ENCODE measurements at places on chromosomes 2 and 18. TPM values are rescaled to one million over a fixed set of nuclear protein-coding genes. Genes with fewer than 3 reads are reported as not detected.

GRCh38 chr2:113224647-113225236 lies 51.0 kb downstream of the PSD4 start:
- no peak for DNase-seq

EFR3B gene
- 0.22 TPM for total RNA-seq

DNA sequence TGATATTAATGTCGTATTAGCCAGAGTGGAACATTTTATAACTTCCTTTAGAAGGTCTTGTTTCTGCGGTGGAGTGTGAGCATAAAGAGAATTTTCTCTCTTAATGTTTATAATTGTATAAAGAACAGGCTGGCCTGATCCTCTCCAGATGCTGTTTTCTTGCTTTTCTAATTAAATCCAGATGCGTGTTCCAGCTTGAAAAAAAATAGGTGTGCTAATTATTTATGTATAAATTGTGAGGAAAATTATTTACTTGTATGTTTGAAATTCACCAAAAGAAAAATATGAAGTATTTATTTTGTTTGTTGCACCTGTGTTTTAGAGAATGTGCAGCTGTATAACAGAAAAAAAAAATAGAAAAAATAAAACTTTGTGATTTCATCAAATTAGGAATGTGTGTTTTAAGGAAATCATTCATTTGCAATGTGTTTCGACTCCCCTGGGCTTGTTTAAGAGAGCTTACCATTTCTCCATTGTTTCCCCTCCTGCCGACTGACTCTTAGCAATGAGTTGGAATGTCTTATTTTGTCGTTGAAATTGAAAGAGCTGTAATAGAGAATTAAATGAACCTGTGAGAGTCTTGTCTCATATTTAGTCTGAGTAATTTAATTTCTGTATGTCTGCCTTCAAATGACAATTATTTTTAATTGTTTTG lies 220.1 kb upstream of the NXPH2 start:
- DNase-seq = no peak

GRCh38 chr2:24576146-24576545 lies 85.1 kb downstream of the NCOA1 start:
- no peak for DNase-seq

COLEC12 gene
- not detected for total RNA-seq

RNF125 gene
- total RNA-seq = 34.6 TPM

GRCh38 chr2:226869371-226869770 lies 33.5 kb downstream of the RHBDD1 start:
- no peak for DNase-seq

Measured in activated T-helper 1 cell treated with anti-CD3 and anti-CD28 coated beads, Interleukin-12 subunit alpha, Interleukin-12 subunit beta, Interleukin-2, Interleukin-4 antibody, amounts not matched to agents 30 ng/mL and 10 ng/mL and 1 ng/mL, durations not matched to agents 14 hours and 24 hours and 36 hours (primary cell).